ENCODE measurements at places on chromosomes 1 and 21.

GRCh38 chr1:29502911-29503840, 266.9 kb downstream of the PTPRU start:
- DNase-seq = no peak

GRCh38 chr1:208600456-208601190, 356.4 kb upstream of the PLXNA2 start:
- no peak for DNase-seq

DNA sequence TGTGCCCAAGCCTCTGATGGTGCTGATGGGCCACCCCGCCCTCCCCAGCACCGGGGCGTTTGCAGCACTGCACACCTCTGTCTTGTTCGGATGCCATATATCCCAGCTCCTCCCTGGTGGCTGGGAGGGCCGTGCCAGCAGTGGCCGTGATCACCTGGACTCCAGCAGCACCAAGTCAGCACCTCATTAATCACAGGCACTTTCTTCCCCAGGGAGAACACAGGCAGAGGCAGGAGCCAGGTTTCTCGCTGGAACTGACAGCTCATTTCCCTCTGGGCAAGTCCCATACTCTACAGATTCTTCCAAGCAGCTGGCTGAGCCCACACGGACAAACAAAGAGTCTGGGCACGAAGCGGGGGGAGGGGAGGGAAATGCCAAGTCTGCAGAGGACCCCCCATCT, 141.7 kb upstream of the EDN2 start:
- DNase-seq = no peak

GRCh38 chr1:220732621-220733020, 15.5 kb upstream of the MTARC2 start:
- DNase-seq = no peak

GRCh38 chr1:200903793-200904192, 9.1 kb downstream of the INAVA start:
- no peak for DNase-seq

GRCh38 chr1:62884156-62884740, 100.3 kb downstream of the ATG4C start:
- DNase-seq = no peak

DNA sequence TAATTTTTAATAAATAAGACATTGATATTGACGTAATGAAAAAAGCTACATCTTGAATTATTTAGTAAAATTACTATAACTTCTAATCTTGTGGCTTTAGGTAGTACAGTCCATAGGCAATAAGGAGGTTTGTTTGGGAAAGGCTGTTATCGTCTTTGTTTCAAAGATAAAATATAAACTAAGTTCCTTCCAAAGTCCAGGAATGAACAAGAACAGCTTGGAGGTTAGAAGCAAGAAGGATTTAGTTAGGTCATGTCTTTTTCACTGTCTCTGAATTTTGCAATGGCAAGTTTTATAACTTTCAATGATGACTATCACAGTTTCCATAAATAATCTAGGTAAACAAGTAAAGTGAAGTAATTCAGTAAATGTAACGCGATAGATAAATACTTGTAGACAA, 106.9 kb upstream of the OLFM3 start:
- no peak for DNase-seq

DNA sequence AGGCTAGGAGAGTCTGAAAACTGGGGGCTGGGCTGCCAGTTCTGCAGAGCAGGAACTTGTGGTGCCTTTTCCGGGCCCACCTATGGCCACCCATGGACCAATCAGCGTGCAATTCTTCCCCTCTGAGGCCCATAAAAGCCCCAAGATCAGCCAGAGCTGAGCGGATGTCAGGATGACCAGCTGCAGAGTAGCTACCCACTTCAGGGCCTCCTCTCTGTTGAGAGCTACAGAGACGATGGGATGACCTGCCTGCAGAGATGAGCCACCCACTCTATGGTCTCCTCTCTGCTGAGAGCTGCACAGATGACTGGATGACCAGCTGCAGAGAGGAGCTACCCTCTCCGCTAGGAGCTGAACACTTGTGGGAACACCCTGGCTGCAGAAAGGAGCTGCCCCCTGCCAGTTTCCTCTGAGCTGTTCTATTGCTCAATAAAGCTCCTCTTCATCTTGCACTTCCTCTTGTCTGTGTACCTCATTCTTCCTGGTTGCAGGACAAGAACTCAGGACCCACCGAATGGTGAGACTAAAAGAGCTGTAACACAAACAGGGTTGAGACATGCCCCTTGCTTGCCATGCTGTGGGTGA, 12.8 kb upstream of the AADACL4 start:
- DNase-seq = no peak

DNA sequence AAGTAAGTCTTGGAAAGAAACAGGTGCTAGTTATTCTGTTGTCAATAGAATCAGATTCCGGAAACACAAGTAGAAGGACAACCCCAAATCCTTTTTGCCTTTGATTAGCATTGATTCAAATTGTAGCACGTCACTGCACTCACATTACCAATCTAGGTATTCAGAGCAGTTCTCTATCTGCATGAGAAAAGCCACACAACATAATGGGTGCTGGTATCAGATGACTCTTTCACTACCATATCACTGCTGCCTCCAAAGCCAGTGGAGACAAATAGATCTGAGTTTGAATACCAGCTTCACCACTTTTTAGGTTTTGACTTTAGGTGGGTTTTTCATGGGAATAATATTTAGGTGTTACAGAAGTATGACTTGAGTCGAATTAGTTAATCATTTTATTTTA, 38.9 kb downstream of the RTCA start:
- DNase-seq = no peak

GRCh38 chr21:45010096-45010495, 64.3 kb upstream of the ADARB1 start:
- no peak for DNase-seq

- no peak for DNase-seq
These were observed 322.9 kb downstream of the BRINP3 start for GRCh38 chr1:190154744-190155143.

- no peak for DNase-seq
These were observed 4.8 kb downstream of the UMODL1 start for GRCh38 chr21:42075686-42076471.

DNA sequence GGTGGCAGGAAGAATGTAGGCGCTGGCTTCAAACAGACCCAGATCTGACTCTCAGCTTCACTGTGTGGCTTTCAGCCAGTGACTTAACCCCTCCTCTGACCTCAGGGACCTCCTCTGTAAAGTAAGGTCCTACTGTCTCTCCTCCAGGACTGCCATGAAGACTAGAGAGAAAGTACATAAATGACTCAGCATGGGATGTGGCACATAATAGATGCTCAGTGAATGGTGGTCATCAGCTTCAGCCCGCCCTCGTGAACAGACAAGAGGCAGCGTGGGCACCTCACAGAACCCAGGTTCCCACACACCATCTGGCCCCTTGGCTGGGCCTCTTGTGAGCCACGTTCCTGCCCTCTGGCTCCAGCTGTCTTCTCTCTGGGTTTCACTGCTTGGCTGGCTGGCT, 126.0 kb downstream of the SYF2 start:
- DNase-seq = no peak

- no peak for DNase-seq
These were observed 10.1 kb downstream of the TNNI3K start for GRCh38 chr1:74245168-74245772.

DNA sequence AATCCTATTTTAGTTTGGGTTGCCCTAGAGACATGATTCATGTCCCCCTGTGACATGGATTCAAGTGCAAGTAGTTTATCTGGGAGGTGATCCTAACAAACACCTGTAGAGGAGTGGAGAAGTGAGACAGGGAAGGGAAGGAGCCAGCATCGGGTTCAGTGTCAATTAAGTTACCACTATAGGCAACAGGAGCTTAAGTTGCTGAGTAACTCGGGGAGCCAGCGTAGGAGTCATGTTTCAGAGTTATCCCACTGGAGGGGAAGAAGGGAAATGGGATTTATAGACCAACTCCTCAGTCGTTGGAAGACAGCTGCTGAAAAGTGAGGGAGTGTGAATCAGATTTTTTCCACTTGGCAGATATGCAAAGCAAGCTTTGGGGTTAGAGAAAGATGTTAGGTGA, 54.9 kb downstream of the SLC30A7 start:
- DNase-seq = peak; percentile 21

GRCh38 chr1:108016451-108016920, 51.5 kb upstream of the VAV3 start:
- peak; percentile 94 for DNase-seq

- DNase-seq = no peak
These were observed 178.1 kb upstream of the NFIA start for GRCh38 chr1:60904099-60904851.

- no peak for DNase-seq
These were observed 21.6 kb upstream of the TRABD2B start for GRCh38 chr1:48018799-48019198.

DNA sequence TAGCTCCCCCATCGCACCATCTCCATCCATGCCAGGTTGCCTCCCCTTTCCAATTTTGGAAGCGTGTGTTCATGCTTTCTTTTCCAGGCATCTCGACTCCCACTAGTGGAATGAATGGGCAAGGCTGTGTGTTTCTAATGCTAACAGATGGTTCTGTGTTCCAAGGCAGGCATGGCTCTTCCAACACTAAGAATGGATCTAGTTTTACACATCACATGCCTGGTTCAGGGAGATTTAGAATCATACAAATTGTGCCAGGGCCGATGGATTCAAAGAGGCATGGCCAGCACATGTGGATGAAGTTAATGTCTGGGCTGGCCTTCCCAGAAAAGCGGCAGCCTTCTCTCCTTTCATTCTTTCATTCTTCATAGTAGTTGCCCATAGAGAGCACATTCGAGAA, 438.7 kb downstream of the PRDM2 start:
- DNase-seq = no peak
